Activated CD8-positive, alpha-beta memory T cell treated with anti-CD3 and anti-CD28 coated beads, Interleukin-2, amount 50 U/mL, for 48 hours (primary cell): ENCODE measurements at places on chromosomes 13 and 19.

DNA sequence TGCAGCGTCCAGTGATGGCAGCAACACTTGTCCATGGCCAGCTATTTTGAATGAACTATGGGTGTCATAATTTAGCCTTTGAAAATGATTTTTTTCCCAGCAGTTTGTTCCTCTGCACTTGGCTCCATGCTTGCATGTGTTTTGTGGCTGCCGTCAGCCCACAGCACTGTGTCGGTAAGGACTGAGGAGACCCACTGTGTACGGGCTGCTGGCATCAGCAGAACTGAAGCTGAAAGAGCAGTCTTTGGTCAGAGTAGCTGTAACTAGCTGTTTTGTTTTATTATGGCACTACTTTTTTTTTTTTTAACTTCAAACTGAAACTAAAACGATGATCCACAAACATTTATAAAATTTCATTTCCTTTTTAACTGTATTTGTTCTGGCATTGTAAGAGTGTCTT lies 50.3 kb upstream of the TEX29 start:
- no peak for DNase-seq

GRCh38 chr13:84405286-84405685 lies 523.0 kb upstream of the SLITRK1 start:
- no peak for DNase-seq

- DNase-seq: peak; percentile 83
Measured at GRCh38 chr13:45370922-45371406, 30.0 kb upstream of the TPT1 start.

DNA sequence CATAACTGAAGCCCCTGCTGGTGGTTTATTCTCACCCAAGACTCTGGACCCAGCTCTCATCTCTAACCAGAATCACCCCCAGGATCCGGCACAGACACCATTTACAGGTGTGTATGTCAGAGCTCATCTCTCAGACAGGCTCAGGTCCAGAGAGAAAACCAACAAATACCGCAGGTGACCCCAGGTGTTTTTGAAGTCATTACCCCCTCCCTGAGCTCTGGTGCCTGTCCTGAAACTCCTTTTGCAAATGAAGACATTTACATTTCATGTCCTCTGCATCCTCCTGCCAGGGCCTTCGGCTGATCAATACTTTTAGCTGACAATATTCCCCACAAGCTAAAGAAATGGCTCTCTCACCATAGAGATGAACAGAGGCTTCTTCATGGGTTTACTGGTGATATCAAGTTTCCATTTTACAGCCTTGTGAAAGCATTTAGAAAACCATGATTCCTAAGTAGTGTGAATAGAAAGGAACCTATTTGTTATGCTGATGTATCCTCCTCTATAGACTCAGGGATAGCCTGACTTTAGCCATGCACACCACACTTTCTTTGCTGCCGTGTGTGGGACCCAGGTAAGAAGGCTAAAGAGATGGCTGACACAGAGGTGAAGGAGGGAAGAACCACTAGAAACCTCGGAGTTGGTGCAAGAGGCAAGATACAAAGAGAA lies 131.3 kb downstream of the KCTD15 start:
- no peak for DNase-seq

DNA sequence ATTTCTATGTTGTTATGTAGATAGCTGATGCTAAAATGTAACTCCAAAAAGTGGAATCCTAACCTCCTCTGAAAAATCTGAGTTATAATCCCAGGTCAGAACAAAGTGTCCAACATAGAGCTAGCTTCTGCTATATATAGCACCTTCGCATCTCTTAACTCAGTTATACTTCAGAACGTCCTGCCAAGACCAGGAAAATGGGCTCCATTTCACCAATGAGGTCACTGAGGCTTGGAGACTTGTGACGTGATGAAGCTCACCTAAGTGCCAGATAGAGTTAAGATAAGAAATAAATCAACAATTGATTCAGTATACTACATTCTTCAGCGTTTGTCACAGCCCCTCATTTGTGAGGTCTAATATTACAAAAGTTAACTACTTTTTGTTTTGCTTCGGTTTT lies 88.8 kb downstream of the KCTD12 start:
- DNase-seq: no peak

DNA sequence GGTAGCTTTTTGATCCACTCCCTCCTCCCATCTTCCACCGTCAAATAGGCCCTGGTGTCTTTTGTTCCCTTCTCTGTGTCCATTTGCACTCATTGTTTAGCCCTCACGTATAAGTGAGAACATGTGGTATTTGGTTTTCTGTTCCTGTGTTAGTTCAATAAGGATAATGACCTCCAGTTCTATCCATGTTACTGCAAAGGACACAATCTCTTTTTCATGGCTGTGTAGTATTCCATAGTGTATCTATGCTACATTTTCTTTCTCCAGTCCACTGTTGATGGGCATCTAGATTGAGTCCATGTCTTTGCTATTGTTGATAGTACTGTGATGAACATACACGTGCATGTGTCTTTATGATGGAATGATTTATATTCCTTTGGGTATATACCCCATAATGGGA lies 136.0 kb upstream of the USP29 start:
- no peak for DNase-seq

DNA sequence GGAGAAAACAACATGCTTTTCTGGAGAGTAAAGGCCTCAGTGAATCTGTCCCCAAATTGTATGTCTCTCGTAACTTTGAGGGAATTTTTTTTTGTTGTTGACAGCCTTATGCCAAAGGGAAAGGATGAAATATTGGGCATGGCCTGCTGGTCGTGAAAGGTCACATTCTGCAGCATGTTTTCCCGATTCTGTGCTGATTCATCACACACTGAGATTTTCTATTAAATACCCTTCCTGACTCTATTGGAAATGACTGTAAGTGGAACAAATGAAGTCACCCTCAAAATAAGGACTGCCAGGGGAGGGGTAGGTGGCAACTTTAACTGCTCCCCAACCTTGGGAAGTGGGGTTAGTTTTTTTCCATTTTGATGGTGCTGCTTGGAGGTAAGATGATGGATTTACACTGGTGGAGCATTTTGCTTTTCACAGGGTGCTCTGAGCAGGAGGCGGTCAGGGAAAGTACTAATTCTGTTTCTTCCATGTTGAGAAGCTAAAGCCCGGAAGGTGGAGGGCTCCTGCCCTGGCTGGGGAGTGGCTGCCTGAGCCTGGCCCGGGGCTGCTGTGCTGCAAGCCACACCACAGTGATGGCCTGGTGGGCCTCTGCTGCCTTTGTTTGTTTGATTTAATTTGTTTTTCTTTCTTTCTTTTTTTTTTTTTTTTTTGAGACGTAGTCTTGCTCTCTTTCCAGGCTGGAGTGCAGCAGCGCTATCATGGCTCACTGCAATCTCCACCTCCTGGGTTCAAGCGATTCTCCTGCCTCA lies 116.8 kb upstream of the SPATA13 start:
- DNase-seq: no peak
